NCI-H2081 treated with DMSO at 0.1 percent for 48 hours (cell line): ENCODE measurements at places on chromosomes 16 and 17.

DNA sequence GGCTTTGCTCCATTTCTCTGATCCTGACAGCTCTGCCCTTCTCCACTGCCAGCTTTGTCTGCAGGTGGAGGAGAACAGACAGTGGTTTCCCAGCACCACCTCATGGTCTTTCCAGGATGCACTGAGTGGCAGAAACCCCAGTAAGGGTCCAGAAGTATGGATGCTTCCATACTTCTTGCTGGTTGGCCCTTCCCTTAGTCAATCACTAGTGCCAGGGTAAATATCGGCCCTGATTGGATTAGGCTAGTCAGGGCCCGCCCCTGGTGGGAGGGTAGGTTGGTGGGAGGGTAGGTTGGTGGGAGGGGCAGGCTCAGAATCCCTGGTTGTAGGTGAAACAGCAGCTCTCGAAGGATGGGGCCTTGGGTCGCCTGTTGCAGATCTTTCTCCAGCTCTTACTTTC lies 10.2 kb downstream of the RNF213 start:
- DNase-seq = no peak

- peak; percentile 62 for DNase-seq
These were observed 62.6 kb upstream of the SDK2 start for GRCh38 chr17:73706858-73707257.

GRCh38 chr17:39704821-39705551 lies 5.1 kb downstream of the ERBB2 start:
- DNase-seq = no peak

DNA sequence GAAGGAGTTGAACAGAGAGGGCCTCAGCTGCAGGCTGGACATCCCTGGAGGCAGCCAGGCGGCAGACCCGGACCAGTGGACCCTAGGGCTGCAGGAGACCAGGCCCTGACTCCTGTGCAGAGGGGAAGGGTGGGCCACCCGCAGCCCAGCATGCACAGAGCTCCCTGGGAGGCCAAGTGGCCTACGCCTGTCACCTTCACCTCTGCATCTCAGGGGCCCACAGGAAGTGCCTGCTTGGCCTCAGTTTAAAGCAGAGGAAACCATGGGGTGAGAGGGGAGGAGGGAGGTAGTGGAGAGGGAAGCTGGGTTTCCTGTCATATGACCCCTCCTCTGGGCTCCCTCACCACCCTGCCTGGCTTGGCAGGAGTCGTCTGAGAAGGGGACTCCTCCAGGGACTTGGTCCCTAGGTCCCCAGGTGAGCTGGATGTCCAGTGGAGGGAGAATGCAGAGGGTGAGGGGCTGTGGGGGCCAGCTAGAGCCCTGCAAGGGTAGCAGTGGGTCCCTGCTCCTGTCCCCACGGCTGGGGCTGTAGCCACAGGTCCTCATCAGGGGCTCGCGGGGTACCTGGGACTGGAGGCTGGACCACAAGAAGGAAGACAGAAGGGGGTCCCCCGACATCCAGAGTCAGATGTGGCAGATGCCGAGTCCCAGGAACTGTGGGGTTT lies at the start of gene TMC8:
Gene TMC8 (plus strand): TSS at position 335 of the 665 bp plus-strand sequence. CDS start 818 bp downstream, outside the sequence.
- DNase-seq = no peak

DNA sequence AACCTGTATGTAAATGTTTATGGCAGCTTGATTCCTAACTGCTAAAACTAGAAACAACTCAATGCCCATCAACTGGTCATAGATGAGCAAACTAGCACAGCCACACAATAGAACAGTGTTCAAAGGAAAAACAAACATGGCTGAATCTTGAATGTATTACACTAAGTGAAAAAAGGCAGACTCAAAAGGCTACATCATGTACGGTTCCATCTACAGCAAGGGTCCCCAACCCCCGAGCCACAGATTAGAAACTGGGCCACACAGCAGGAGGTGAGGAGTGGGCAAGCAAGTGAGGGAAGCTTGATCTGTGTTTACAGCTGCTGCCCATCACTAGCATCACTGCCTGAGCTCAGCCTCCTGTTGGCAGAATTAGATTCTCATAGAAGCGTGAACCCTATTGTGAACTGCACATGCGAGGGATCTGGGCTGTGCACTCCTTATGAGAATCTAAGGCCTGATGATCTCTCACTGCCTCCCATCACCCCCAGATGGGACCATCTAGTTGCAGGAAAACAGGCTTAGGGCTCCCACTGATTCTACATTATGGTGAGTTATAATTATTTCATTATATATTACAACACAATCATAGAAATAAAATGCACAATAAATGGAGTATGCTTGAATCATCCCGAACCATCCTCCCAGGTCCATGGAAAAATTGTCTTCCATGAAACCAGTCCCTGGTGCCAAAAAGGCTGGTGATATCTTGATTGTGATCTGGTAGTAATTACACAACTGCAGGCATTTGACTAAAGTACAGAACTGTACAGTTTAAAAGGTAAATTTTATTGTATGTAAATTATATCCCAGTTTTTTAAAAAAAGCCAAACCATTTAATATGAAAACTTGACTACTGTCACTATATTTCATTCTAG lies 7.7 kb downstream of the CEP20 start:
- DNase-seq = no peak
